Camera-type eye (tissue), 1 donor: ENCODE measurements at places on chromosomes 1 and 21. TPM values are rescaled to one million over a fixed set of nuclear protein-coding genes. Genes with fewer than 3 reads are reported as not detected.

MCOLN3 gene
- total RNA-seq: 3.0 TPM

CRNN gene
- total RNA-seq: not detected

PTAFR gene
- 2.0 TPM for total RNA-seq

GPR37L1 gene
- total RNA-seq: 0.88 TPM

PCP4L1 gene
- total RNA-seq: 31.3 TPM

PTPN7 gene
- 1.3 TPM for total RNA-seq

DMRTA2 gene
- 3.1 TPM for total RNA-seq

CLCA1 gene
- not detected for total RNA-seq

TNFSF4 gene
- 3.1 TPM for total RNA-seq

C4BPA gene
- total RNA-seq: not detected

DCST1 gene
- total RNA-seq: not detected

LRIG2 gene
- 62.1 TPM for total RNA-seq

SLC1A7 gene
- 148 TPM for total RNA-seq
